ENCODE measurements at places on chromosomes 4 and X. TPM values are rescaled to one million over a fixed set of nuclear protein-coding genes. Genes with fewer than 3 reads are reported as not detected.

DNA sequence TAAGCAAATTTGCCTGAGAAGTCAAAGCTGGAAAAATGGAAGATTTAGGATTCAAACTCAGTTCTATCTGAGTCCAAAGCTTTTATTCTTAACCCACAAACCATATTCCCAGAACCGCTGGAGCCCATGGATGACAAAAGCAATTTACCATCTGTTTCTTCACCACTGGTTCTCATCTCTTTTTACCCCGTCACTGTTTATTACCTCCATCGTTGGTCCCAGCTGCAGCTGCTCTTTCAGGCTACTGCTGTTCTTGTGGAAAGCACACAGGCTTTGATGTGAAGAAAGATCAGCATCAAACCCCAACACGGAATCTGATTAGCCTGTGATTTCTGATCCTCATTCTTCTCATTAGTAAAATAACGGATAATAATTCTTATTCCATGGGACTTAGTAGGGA lies 9.5 kb downstream of the FBXO8 start:
- DNase-seq: no peak

GRCh38 chr4:68152411-68152810 lies 22.7 kb upstream of the TMPRSS11F start:
- no peak for DNase-seq

DNA sequence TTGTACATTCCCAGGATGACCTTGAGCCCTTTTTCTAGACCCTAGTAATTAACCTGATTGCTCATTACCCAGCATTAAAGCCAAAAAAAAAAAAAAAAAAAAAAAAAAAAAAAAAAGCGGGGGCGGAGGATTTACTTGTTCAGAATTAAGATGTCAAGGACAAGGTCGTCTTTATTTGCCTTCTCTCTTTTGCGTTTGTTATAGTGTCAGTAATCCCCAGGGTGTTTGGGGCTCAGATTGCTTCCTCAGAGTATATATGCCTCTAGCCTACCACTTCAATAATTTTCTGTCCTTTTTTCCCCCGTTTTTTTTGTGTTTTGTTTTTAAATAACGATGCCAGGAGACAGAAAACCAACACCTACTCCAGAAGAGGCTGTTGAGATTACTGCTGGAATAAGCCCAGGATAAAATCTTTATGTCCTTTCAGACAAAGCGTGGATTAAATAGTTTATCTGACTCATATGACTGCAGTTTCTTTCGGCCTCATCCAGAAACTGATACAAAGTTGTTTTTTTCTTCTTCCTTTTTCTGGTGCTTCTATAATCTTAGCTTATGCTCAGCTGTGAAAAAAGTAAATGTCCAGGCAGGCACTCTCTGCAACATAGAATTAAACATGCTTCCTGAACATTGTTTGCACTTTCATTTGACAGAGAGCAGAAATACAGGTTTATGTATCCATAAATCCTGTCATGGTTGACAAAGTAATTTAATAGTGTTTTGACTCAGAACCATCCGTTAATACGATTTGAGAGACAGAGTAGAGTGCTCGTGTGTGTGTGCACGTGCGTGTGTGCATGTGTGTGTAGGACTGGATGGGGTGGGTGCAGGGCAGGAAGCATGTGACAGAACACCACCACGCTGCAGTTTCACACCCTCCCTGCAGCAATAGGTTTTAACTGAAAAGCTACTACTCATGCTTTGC lies 138.6 kb downstream of the AFF1 start:
- peak; percentile 71 for DNase-seq

DNA sequence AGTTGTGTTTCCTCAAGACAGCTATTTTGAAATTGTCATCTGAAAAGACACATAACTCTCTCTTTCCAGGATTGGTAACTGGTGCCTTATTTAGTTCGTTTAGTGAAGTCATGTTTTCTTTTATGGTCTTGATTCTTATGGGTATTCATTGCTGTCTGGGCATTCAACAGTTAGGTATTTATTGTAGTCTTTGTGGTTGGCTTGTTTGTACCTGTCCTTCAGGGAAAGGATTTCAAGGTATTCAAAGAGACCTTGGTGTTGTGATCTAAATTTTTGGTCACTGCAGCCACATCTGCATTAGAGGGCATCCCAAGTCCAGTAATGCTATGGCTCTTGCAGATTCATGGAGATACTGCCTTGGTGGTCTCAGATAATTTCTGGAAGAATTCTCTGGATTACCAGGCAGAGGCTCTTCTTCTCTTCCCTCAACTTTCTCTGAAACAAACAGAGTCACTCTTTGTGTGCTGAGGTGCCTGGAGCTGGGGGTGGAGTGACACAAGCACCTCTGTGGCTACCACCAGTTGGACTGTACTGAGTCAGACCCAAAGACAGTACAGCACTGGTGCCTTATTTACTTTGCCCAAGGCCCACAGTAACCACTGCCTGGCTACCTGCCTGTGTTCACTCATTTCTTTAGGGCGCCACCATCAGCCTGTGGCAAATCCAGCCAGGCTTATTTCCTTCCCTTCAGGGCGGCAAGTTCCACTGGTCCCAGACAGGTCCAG lies 620.4 kb downstream of the KCNIP4 start:
- DNase-seq: no peak

- DNase-seq: no peak
Observed at GRCh38 chrX:139844884-139845283, 88.0 kb downstream of the ATP11C start.

NIPAL1 gene
- total RNA-seq: 0.70 TPM

L1CAM gene
- total RNA-seq: 6.1 TPM

SHISA3 gene
- 5.5 TPM for total RNA-seq

TLR6 gene
- 1.5 TPM for total RNA-seq

TMEM31 gene
- total RNA-seq: not detected

Measured in Right ventricle myocardium inferior (tissue), 1 donor.